H1 (cell line): ENCODE measurements at places on chromosomes 5 and 9.

GRCh38 chr5:136080483-136081216, 51.9 kb downstream of the TGFBI start:
- H3K4me3 ChIP-seq: peak overlapping the region; percentile 67
- no peak overlapping the region for H3K27ac ChIP-seq
- H3K36me3 ChIP-seq: no peaks in the 10 kb centered on the region
- DNase-seq: peak; percentile 72
- no peaks in the 10 kb centered on the region for H3K27me3 ChIP-seq
- H3K4me1 ChIP-seq: no peaks in the 10 kb centered on the region

DNA sequence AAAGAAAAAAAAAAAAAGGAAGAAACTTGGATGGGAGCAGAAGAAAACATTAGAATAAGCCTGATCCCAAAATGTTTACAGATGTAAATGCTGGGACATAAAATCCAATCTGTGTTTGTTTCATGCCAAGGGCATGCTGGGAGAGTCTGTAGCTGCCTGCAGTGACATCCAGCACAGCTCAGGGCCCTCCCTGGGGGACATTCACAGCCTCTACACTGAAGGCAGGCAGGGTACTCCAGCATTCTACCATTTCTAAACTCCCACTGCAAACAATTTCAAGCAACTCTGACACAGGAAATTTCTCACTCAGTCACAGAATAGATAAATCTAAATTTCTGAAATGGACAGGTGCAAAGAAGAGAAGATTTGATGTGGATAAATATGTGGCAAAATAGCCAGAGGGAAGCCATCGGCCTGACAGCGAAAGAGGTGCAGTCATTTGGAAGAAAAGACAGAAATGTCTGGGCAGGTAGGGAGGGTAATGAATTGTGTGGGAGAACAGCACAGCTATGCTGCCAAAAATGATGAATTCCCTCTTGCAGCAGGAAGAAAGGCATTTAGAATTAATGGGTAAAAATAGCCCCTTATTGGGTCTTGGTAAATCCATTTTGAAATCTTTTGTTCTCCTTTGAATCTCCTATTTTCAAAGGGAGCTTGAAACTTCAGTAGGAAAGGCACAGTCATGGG, 199.4 kb downstream of the MED10 start:
- DNase-seq: no peak
- no peak overlapping the region for H3K4me3 ChIP-seq
- H3K27ac ChIP-seq: no peak overlapping the region
- no peaks in the 10 kb centered on the region for H3K4me1 ChIP-seq
- no peaks in the 10 kb centered on the region for H3K27me3 ChIP-seq

DNA sequence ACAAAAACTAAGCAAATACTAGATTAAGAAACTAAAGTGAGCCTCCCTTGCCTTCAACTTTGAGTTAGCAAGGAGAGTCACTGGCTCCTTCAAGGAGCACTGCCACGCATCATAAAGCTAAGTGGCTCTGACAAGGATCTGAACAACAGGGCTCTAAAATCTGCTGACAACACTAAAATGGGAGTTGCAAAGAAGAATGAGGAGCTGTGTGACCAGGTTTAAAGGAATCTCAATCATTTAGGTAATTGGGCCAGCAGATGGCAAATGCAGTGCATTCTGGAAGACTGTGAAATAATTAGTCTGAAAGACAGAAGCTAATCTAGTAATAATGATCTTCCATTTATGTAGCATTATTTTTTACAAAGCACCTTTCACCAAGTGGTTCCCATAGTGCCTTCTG, 297.0 kb upstream of the TAS2R1 start:
- H3K27ac ChIP-seq: no peak overlapping the region
- peaks cover 1% of the 10 kb centered on the region for H3K27me3 ChIP-seq
- H3K4me1 ChIP-seq: peaks cover 3% of the 10 kb centered on the region
- no peak overlapping the region for H3K4me3 ChIP-seq
- no peak for DNase-seq

DNA sequence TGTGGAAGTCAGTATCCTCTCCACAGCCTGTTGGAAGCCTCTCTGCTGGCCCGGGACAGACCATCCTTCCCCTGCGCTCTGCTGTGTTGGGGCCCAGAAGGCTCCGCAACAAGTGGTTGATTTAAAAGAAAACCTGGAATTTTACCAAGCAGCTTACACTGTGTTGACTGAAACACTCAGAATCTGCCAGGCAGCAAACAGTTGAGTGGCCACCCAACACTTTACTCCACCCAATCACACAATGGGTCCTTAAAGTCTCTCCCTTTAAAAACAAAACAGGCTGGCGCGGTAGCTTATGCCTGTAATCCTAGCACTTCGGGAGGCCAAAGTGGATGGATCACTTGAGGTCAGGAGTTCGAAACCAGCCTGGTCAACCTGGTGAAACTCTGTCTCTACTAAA, 28.0 kb upstream of the DMRT3 start:
- no peak overlapping the region for H3K27ac ChIP-seq
- no peak for DNase-seq
- no peaks in the 10 kb centered on the region for H3K36me3 ChIP-seq

DNA sequence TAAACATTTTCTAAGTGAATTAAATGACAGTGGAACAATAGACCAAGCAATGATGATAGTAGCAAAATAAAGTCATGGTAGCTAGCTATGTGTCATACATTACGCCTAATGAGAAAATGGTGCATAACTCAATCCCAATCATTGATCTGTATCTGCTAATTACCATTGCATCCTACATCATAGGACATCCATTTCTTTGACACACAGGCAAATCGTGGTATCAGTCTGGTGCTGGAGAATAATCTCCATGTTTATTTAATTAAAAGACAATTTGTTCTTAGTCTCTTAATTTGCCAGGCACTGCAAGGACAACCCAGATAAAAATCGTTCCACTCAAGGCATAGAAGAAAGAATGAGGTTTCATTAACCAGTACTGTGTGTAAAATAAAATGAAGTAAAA, 89.6 kb upstream of the SMC5 start:
- H3K27ac ChIP-seq: no peak overlapping the region
- no peak overlapping the region for H3K4me3 ChIP-seq
- no peak for DNase-seq

GRCh38 chr5:11396917-11397316, 507.3 kb downstream of the CTNND2 start:
- H3K27me3 ChIP-seq: no peaks in the 10 kb centered on the region
- no peaks in the 10 kb centered on the region for H3K4me1 ChIP-seq
- no peak overlapping the region for H3K4me3 ChIP-seq
- H3K27ac ChIP-seq: no peak overlapping the region
- H3K36me3 ChIP-seq: no peaks in the 10 kb centered on the region

DNA sequence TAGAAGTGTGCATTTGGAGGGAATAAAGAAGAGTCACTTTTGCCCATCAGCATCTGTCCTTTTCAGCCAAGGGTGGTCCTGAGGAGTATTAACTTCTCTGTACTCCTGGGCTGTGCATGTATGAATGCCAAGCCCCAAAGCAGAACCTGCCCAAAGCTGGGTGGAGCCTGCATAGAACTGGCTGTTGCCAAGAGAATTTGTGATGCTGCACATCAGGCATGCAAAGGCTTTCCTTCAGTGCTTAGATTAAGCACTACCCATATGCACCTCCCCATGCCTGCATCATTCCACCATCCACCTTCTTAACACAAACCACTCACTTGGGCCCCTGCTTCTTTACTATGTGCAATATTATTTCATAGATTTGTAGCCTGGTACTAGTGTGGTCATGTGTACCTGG, 493.8 kb downstream of the KIF4B start:
- DNase-seq: no peak
- H3K27ac ChIP-seq: no peak overlapping the region
- no peaks in the 10 kb centered on the region for H3K27me3 ChIP-seq
- peaks cover 4% of the 10 kb centered on the region for H3K4me1 ChIP-seq
- no peak overlapping the region for H3K4me3 ChIP-seq

GRCh38 chr5:91820874-91821273, 437.8 kb upstream of the ARRDC3 start:
- H3K27ac ChIP-seq: no peak overlapping the region
- no peak overlapping the region for H3K4me3 ChIP-seq
- H3K4me1 ChIP-seq: no peaks in the 10 kb centered on the region
- H3K27me3 ChIP-seq: no peaks in the 10 kb centered on the region
- DNase-seq: no peak
- no peaks in the 10 kb centered on the region for H3K36me3 ChIP-seq

GRCh38 chr5:93596676-93597490, 13.9 kb downstream of the NR2F1 start:
- peaks cover 28% of the 10 kb centered on the region for H3K4me1 ChIP-seq
- H3K27me3 ChIP-seq: peaks cover 94% of the 10 kb centered on the region
- DNase-seq: no peak
- no peak overlapping the region for H3K4me3 ChIP-seq
- no peaks in the 10 kb centered on the region for H3K36me3 ChIP-seq

GRCh38 chr5:177982072-177982727, 13.8 kb downstream of the PROP1 start:
- H3K36me3 ChIP-seq: no peaks in the 10 kb centered on the region
- H3K27me3 ChIP-seq: peaks cover 43% of the 10 kb centered on the region
- peaks cover 2% of the 10 kb centered on the region; the same call in 1 of the 2 replicates for H3K4me1 ChIP-seq
- DNase-seq: peak; percentile 85
- no peak overlapping the region for H3K4me3 ChIP-seq

DNA sequence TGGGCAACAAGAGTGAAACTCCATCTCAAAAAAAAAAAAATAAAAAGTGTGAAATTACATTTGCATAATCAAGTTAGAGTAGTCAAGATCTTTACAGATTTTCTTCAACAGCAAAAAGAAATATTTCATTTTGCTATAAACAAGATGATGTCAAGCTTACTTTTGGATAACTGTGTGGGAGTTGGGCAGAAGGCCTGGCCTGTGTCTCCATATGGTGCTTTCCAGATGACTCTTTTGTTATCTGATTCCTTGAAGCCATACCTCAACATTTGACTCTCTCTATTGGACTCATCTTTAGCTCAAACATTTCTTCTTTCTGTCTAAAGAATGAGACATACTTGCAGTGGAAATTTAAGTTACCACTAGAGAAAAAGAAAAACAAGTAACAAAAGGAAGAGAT, 246.8 kb downstream of the MSX2 start:
- no peak for DNase-seq
- H3K27me3 ChIP-seq: no peaks in the 10 kb centered on the region
- H3K4me3 ChIP-seq: no peak overlapping the region
- no peaks in the 10 kb centered on the region for H3K36me3 ChIP-seq
- H3K27ac ChIP-seq: no peak overlapping the region

DNA sequence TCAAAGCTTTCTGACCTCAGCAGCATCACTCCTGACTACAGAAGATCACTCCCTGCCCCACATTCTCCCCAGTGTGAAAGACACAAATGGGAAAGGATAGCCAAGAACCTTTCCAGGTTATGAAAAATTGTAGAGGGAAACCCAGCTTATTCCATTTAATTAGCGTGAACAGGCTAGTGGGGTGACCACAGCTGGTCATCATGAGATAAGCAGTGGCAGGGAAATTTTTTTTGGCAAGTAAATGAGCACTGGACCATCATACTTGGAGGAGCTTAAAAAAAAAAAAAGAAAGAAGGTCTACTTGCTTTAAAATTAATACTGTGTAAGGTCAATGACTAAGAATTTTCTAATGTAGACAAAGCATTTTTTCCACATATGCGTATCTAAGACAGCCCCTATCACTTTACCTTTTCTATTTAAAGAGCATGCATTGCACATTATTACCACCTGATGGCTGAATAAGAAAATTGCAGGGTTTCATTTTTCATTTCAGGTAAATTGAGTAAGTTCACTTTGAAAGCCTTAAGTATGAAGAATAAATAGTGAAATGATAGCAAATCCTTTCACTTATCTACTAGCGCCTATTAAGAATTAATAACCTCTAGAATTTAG, 123.6 kb downstream of the ELAVL2 start:
- no peaks in the 10 kb centered on the region; the same call in 1 of the 2 replicates for H3K36me3 ChIP-seq
- H3K27ac ChIP-seq: no peak overlapping the region
- no peaks in the 10 kb centered on the region for H3K27me3 ChIP-seq
- H3K4me1 ChIP-seq: no peaks in the 10 kb centered on the region
- DNase-seq: no peak
- H3K4me3 ChIP-seq: no peak overlapping the region

DNA sequence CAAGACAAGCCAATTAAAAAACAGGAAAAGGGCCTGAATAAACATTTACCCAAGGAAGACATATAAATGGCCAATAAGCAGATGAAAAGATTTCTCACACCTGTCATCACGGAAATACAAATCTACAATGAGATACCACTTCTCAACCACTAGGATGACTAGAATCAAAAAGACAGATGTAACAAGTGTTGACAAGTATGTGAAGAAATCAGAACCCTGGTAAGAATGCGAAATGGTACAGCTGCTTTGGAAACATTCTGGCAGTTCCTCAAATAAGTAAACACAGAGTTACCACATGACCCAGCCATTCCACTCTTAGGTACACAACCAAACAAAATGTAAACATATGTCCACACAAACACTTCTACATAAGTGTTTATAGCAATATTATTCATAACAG, 32.5 kb downstream of the LEAP2 start:
- no peaks in the 10 kb centered on the region for H3K4me1 ChIP-seq
- H3K4me3 ChIP-seq: no peak overlapping the region
- no peaks in the 10 kb centered on the region for H3K27me3 ChIP-seq
- DNase-seq: no peak

DNA sequence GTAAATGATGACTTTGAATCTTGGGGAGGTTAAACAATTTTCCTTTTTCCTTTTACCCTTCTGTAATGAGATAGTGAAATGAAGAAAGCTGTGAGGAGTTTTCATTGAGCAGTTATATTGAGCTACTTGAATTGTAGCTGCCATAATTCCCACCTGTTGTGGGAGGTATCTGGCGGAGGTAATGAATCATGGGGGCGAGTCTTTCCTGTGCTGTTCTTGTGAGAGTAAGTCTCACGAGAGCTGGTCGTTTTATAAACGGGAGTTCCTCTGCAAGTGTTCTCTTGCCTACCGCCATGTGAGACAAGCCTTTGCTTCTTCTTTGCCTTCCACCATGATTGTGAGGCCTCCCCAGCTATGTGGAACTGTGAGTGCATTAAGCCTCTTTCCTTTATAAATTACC, 258.4 kb downstream of the FER start:
- H3K36me3 ChIP-seq: no peaks in the 10 kb centered on the region
- H3K4me3 ChIP-seq: no peak overlapping the region
- H3K27ac ChIP-seq: no peak overlapping the region
- DNase-seq: no peak

GRCh38 chr5:135153661-135154060, 119.6 kb upstream of the PITX1 start:
- DNase-seq: no peak
- H3K4me1 ChIP-seq: no peaks in the 10 kb centered on the region
- no peak overlapping the region for H3K27ac ChIP-seq
- no peaks in the 10 kb centered on the region for H3K27me3 ChIP-seq
- no peak overlapping the region for H3K4me3 ChIP-seq

- no peak overlapping the region for H3K27ac ChIP-seq
- no peak for DNase-seq
- H3K4me3 ChIP-seq: no peak overlapping the region
- no peaks in the 10 kb centered on the region for H3K27me3 ChIP-seq
Measured at GRCh38 chr5:95918421-95919006, 43.1 kb downstream of the ELL2 start.
